ENCODE measurements at places on chromosomes 6 and 20.

- DNase-seq = peak; percentile 10
Observed at GRCh38 chr6:106448000-106448426, 87.5 kb downstream of the CRYBG1 start.

- DNase-seq = no peak
Observed at GRCh38 chr6:67634199-67634598, 1000.9 kb upstream of the ADGRB3 start.

DNA sequence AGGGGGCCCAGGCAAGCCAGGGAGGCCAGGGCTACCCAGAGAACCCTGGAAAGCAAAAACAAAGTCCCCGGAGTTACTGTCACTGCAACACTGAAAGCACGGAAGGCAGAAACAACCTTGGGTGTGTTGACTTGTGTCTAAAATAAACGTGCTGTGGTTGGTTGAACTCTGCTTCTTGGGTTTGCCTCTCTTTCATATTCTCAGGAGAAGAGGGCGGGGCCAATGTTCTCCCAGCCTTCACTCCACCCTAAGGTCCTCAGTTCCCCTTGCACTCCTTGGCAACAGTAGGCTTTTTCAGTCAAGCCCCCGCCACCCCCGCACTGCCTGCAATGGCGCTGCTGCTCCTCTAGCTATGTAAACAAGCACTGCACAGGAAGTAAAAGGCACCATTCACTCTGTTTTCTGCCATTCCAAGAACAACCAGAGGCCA, 60.9 kb downstream of the COL9A1 start:
- DNase-seq = no peak

DNA sequence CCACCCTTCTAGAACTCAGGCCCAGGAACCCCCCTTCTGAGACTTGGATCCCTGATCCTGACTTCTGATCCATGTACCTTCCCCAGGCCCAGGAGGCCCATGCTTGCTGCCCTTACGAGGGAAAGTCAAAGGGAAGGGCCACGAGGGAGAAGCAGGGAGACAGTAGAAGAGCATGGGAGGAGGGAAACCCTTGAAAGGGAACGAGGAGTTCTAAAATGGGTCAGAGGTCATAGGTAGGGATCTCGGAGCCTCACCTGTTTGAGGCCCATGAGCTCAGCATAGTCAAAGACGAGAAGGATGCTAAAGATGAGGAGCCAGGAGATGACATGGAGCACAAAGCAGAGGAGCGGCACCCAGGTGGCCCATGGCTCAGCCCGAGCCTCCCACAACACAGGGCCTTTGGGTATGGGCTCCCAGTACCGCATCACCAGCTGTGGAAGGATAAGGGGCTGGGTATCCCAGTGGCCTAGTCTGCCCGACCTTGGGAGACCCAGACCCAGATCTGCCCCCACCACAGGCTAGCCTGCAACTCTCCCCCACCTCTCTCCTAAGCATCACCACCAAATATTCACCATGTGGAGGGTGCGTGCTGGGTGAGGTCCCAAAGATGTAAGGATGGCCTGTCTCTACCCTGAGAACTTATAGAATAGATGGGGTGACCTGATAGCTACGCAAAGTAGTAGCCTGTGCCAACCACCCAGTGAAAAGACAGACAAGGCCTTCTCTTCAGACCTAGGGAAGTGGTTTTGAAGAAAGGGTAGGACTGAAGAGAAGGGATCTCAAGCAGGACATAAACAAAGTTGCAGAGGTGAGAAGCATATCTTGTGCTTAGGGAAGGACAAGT, 1.5 kb downstream of the NRM start:
- DNase-seq = no peak

DNA sequence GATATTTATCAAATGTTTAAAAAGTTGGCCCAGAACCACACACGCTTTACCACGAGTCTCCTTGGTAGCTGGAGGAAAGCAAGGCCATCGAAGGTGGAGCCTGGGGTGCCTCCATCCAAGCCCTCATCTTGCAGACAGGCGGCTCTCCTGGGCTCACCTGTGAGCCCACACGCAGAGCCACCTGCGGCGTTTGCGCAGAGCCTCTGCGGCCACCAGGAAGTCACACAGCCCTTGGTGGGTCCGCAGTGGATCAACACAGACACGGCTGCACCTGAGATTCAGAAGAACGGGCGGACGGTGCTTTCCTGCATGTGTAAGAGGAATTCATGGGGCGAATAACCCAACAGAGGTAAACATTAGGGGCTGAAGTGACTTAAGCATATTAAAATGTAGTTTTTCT, 24.5 kb upstream of the SMOC2 start:
- DNase-seq = no peak

DNA sequence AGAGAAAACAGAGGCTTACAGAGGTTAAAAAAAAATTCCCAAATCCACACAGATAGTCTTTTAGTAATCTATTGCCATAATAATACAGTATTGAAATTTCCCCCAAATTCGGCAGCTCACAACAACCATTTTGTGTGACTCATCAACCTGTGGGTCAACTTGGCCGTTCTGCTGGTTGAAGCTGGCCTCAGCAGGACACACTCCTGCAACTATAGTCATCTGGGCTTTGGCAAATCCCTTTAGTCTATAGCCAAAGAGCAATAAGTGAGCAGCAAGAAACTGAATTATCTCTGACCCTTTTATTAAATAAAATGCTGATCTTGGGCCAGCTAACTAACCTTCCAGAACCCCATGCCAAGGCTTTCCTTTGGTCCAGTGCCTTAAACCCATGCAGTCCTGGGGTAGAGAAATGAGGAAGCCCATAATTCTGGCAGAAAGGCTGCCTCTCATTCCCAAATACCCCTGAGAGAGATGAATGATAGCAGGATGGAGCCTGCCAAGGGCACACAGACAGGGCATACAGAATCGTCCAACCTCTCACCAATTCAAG, 17.2 kb upstream of the SNAP25 start:
- DNase-seq = no peak

DNA sequence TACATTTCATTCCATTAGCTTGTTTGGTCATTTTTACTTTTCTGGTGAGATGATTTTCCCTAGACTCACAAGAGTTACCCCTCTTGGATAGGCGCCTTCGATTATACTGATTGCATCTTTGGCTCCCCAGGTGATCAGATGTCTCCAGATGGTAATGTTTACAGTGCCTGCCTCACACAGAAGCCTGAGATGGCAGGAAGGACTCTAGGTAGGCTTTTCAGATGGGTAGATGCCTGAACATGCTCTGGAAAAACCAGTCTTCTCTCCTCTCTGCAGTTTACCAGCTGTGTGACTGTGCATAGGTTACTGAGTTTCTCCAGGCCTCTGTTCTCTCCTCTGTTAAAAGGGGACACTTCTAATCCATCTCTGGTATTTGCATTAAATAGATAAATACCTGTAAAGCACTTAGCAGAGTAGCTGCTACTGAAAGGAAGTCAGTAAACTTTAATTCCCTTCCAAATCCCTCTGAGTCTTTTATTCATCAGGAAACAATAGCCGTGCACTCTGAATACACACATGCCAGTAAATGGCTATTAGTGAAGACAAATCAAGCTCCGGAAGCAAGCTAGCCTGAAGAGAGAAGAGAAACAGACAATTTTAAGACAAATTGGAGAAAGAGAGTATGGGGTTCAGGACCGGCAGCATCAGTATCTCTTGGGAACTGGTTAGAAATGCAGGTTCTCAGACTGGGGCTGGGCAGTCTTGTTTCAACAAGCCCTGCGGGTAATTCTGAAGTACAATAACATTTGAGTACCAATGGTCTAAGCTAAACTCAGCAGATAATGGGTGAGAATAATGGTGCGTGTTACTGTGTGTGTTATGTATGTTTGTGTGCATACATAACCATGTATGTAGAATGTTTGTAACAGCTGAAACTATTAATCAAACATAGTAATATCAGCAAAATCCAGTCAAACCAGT, 139.4 kb downstream of the UST start:
- no peak for DNase-seq

- DNase-seq = no peak
Observed at GRCh38 chr6:1986454-1987243, 258.8 kb downstream of the GMDS start.

GRCh38 chr20:4932061-4932460, 69.2 kb downstream of the SLC23A2 start:
- DNase-seq = no peak

GRCh38 chr6:141153563-141153962, 979.2 kb upstream of the GJE1 start:
- DNase-seq = no peak

DNA sequence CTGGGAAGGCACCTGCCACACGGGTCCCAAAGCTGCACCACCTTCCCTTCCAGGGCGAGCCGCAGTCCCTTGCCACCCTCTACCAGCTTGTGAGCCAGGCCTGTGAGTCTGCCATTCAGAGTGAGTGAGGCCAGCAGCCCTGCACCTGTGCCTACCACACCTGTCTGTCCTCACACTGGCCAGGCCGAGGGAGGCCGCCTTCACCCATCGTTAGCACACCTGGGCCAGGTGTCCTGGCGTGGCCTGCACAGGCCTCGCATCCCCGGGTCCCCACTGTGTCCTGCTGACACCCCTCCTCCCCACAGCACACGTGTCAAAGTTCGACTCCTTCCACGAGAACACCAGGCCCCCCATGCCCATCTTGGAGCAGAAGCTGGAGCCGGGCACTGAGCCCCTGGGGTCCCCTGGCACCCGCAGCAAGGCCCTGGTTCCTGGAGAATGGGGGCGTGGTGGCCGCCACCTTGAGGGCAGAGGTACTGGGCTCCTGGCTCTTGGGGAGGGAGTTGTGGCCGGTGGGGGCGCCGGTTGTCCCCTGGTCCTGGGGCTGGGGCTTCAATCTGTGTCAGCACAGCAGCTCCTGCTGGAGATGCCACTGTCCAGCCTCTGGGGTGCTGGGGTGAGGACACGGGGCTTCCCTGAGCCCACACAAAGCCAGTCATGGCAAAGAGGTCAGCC, 33.0 kb downstream of the CHRNA4 start:
- no peak for DNase-seq

DNA sequence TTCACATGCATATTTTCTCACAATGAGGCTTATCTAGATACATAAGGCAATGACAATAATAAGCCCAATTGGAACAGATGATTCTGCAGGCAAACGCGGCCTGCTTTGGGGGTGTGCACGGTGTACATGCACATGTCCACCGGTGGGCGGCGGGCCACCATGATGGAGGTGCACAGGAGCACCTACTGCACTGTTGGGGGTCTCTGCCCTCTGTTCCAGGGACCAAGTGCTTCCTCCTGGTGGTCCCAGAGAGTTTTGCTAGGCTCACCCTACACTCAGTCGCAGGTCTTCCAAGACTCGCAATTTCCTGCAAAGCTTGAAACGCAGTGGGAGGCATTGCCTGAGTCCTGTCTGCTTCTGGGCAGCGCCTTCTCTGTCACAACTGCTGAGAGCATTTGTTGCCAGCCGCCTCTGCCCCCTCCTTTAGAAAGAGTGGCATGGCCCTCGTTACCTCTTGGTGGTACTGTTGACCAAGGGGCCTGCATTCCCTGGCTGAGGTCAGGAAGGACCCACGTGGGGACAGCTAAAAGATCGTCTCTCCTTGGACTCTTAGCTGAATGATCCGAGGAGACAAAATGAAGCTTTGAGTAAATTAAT, 135.3 kb downstream of the ERMARD start:
- no peak for DNase-seq

DNA sequence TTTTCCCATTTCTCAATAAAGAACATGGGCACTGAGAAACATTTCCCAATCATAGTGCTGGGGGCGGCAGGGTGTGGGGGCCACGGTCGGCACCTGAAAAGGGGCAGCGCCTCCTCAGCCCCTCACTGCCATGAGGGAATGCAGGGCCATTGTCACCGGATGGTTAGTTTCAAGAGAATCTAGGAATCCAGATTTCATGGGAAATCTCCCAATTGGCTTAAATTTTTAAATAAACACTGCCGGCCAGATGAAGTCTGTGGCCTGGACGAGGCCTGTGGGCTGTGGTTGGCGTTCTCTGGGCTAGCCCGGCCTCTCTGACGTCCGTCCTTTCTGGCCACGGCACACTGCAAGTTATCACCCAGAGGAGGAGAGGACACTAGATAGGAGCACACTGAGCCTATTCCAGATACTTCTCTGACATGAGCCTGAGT, 25.6 kb downstream of the MANBAL start:
- DNase-seq = no peak

- DNase-seq = no peak
Observed at GRCh38 chr20:50246367-50247195, 56.0 kb downstream of the CEBPB start.

DNA sequence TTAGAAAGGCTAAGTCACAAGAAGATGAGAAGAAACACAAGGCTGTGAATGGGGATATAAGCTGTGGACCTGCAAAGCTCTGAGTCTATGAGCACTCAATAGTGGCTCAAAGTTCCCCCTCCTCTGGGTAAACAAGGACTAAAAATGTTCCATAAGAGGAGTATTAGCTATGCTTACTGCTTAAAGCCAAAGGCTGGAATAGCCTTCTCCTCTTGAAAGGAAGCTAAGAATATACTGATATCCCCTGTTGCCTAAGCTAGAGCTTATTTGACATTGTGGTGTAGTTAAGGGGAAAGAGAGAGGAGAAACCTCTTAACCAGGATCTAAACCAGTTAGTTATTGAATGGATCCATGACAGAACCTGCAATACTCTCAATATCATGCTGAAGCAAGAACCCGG, 45.8 kb downstream of the NOL7 start:
- DNase-seq = no peak

- no peak for DNase-seq
Observed at GRCh38 chr6:42022755-42023384, 27.5 kb upstream of the TAF8 start.
